HFFc6 (cell line): ENCODE measurements at places on chromosomes 2 and 18. TPM values are rescaled to one million over a fixed set of nuclear protein-coding genes. Genes with fewer than 3 reads are reported as not detected.
A peak's percentile ranks its signal among the peaks of the same experiment; 100 is the strongest.

Gene SERPINB13
- not detected in 2 replicates for total RNA-seq

Gene DYSF
- total RNA-seq, result 0.23 and 0.57 TPM in 2 replicates

Gene NTSR2
- total RNA-seq, result not detected in 2 replicates

Gene INHBB
- total RNA-seq, result 0.47 to 1.6 TPM (median 0.58 TPM) in 3 replicates

- H3K4me1 ChIP-seq, result peaks cover 27% of the 10 kb centered on the region
- H3K27ac ChIP-seq, result no peak overlapping the region
- H3K36me3 ChIP-seq, result no peaks in the 10 kb centered on the region
- H3K27me3 ChIP-seq, result 0 out of 2 replicates have a peak, but pooled peaks cover 2% of the 10 kb centered on the region
- DNase-seq, result no peak
Measured at GRCh38 chr2:197357986-197358385, 47.4 kb upstream of the ANKRD44 start.

DNA sequence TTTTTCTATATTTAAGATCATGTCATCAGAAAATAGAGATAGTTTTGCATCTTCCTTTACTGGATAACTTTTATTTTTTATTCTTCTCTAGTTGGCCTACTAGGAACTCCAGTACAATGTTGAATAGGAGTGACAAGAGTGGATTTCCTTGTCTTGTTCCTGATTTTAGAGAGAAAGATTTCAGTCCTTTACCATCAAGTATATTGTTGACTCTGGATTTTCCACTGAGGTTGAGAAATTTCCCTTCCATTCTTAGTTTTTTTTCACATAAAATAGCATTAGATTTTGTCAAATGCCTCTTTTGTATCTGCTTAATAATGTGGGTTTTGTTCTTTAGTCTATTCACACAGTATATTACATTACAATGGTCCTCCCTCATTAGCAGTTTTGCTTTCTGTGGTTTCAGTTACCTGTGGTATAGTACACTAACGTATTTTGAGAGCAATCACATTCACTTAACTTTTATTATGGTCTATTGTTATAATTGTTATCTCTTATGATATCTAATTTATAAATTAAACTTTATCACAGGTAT lies 105.5 kb downstream of the THADA start:
- H3K4me1 ChIP-seq, result peaks cover 26% of the 10 kb centered on the region
- no peak overlapping the region for H3K4me3 ChIP-seq
- no peak for DNase-seq

DNA sequence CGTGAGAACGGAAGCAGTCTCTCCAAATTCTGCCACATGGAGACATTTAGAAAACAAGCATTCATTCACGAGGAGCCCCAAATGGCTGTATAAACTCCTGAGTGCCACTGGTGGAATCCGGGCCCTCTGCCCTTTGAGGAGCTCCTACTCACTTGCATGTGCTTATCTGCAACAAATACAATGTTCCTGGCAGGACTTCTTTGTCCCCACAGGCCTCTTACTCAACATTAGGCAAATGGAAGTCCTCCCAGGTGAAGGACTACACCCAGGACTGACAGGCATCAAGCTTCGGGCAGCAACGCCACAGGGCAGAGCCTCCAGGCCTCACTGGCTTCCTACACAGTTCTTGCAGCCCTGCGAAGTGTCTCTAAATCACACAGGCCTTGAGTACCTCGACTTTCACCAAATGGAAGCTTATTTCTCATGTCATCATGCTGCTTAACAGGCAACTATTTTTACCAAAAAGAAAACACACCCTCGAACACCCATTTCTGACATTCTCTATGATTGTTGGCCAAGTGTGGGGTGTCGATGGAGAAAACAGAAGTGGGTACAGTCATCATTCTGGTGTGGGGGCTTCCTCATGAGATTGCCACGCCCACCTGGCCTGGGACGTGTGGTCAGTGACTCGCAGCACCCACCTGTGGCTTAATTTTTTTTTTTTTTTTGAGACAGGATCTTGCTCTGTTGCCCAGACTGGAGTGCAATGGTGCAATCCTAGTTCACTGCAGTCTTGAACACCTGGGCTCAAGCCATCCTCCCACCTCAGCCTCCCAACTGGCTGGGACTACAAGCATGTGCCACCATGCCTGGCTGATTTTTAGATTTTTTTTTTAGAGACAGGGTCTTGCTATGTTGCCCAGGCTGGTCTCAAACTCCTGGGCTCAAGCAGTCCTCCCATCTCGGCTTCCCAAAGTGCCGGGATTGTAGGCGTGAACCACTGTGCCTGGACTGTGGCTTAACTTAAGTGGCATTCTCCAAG lies 186.8 kb upstream of the GLI2 start:
- no peak for DNase-seq
- peaks cover 20% of the 10 kb centered on the region for H3K27me3 ChIP-seq
- no peak overlapping the region for H3K27ac ChIP-seq
- H3K36me3 ChIP-seq, result no peaks in the 10 kb centered on the region

DNA sequence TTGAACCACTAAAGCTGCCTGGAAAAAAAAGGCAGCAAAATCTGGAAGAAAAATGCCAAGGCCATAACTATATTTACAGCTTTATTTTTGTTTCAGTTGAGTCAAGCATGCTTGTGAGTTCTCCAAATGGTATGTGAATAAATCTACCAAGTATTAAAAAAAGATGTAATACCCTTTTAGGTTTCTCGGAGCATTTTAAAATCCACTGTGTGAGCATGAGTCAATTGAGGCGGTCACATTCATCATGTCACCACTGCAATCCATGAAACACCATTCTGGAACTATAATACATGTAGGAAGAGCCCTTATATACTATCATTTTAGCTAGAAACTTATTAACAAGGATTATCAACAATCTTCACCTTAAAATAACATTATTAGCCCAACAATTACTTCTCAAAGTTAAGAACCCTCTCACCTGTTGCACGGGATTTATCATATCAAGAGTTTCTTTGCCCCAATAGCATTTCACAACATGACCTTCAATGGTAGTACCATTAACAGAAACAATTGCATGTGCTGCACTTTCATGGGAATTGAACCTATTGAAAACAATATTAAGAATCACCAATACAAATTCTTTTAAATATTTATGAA lies 24.2 kb upstream of the C2orf42 start:
- no peaks in the 10 kb centered on the region for H3K27me3 ChIP-seq
- peaks cover 31% of the 10 kb centered on the region for H3K36me3 ChIP-seq
- peak overlapping the region; percentile 43 for H3K4me3 ChIP-seq
- peak; percentile 92 for DNase-seq

DNA sequence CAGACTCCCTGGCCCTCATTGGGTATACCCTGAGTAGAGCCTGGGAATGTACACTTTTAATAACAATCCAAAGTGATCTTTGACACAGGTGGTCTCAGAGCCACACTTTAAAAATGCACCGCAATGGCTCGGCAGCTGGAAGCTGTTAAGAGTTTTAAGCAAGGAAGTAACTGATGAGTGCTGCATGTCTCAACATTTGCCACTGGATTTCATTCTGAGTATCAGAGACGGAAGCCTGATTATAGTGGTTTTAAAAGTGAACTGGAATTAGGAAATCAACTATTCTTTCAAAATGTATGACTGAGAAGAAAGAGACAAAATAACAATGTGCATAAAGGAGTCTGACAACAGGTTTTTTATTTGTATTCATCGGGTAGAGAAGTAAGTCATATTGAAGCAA lies 7.5 kb downstream of the MBOAT2 start:
- H3K4me1 ChIP-seq, result peaks cover 63% of the 10 kb centered on the region
- H3K4me3 ChIP-seq, result no peak overlapping the region
- no peak overlapping the region for H3K27ac ChIP-seq
- no peaks in the 10 kb centered on the region for H3K36me3 ChIP-seq
- no peak for DNase-seq

DNA sequence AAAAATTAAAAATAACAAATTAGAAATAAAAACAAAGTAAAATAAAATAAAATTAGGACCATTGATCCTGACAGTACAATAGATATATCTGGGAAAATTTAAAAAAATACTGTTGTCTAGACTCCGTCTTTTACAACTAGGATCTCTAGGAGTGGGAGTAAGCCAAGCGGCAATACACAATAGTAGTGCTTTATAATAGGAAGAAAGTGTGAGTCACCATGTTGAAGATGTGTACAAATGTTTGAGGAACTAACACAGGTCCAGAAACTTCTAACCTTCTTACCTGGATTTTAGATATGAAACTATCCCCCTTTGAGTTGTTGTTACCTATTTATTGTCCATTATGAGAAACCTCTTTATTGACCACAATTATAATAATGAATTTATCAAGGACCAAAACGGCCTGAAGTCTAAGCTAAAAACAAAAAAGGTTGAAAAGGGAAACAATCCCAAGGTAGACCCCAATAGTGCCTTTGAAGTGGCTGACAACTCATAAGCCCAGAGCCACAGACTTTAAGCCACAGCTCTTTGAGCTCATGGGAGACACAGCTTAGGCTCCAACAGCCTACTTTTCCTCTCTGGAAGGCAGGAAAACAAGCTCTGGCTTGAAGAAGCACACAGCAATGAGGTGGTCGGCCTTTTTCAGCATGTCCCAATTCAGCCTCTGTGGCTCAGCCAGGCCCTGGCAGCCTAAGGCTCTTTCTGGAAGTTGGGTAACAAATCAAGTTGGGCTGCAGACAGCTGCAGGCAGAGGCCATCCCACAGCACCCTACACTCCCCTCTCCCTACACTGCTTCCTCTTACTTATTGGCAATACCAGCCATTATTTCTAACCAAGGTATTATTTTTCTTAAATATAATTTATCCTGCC lies 62.9 kb downstream of the AQP4 start:
- no peak for DNase-seq
- H3K36me3 ChIP-seq, result no peaks in the 10 kb centered on the region

DNA sequence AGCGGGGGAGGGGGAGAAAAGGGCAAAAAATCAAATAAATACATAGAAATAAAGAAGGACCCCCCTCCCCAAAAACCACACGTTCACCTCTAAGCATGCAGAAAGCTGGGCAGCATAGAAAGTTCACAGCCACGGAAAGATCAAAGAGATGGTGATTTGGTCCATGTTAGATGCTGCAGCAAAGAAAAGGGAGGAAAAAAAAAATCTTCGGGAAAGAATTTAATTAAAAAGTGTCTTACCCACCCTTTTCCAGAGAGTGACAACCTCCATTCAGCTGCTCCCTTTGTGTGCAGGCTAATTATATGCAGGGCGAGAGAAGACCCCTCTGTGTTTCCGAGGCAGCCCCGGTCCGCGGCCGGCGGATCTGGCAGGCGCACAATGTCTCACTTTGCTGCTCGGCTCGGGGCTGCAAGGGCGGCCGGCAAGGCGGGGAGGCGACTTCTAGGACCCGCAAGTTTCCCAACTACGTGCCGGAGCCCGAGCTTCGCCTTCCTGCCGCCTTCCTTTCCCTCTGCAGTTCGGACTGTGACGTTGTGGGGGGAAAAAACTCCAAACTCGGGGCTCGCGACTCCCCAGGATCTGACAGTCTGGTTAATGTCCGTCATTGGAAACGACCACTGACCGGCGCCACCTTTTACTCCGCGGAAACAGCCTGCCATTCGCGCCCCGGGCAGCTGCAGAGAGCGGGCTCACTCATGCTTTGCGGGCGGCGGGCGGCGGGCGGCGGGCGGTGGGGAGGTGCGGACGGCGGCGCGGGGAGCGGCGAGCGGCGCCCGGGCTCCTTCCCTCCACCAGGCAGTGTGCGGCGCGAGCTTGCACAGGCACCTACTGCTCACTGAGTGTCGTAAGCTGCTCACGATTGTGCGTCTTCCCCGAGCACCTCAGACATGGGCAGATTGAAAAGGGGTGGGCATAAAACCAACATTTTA lies at the start of gene LRRTM1:
Gene LRRTM1 (minus strand): TSS at position 844 of the 929 bp plus-strand sequence. CDS start 933 bp downstream, outside the sequence.
- H3K4me3 ChIP-seq, result no peak within 1 kb of the TSS
- DNase-seq, result no peak
- H3K36me3 ChIP-seq, result no peaks in the 10 kb centered on the region
- H3K27ac ChIP-seq, result no peak within 1 kb of the TSS
- H3K4me1 ChIP-seq, result no peaks in the 10 kb centered on the region
- peaks cover 16% of the 10 kb centered on the region for H3K27me3 ChIP-seq

DNA sequence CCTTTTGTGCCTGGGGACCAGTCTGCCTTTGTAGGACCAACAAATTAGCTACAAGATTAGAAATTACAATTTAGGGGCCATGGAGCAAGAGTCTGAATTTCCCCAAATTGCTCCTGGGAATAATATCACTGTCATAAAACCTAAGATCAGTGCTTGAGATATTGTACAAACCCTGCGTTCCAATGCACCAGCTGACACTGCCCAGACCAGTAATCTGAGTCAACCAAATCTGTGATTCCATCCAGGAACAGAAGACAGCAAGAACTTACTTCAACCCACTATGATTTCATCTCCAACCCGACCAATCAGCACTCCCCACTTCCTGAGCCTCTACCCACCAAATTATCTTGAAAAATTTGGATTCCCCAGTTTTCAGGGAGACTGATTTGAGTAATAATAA lies 1305.0 kb upstream of the NRXN1 start:
- no peak overlapping the region for H3K4me3 ChIP-seq
- H3K4me1 ChIP-seq, result peaks cover 32% of the 10 kb centered on the region; the same call in 1 of the 2 replicates
- DNase-seq, result no peak
- no peak overlapping the region for H3K27ac ChIP-seq
- H3K36me3 ChIP-seq, result no peaks in the 10 kb centered on the region
- no peaks in the 10 kb centered on the region for H3K27me3 ChIP-seq
